Left ventricle myocardium inferior (tissue), 1 donor: ENCODE measurements at places on chromosomes 11 and 22. TPM values are rescaled to one million over a fixed set of nuclear protein-coding genes. Genes with fewer than 3 reads are reported as not detected.

IL17REL gene
- not detected for total RNA-seq

RAB36 gene
- total RNA-seq, result 0.47 TPM

RAG1 gene
- 1.6 TPM for total RNA-seq

WBP2NL gene
- total RNA-seq, result 0.22 TPM

- H3K4me3 ChIP-seq, result no peak overlapping the region
- DNase-seq, result no peak
- no peaks in the 10 kb centered on the region for H3K4me1 ChIP-seq
- H3K27ac ChIP-seq, result no peak overlapping the region
- no peaks in the 10 kb centered on the region for H3K36me3 ChIP-seq
These were observed 185.8 kb upstream of the RAG2 start for GRCh38 chr11:36783808-36784207.

DNA sequence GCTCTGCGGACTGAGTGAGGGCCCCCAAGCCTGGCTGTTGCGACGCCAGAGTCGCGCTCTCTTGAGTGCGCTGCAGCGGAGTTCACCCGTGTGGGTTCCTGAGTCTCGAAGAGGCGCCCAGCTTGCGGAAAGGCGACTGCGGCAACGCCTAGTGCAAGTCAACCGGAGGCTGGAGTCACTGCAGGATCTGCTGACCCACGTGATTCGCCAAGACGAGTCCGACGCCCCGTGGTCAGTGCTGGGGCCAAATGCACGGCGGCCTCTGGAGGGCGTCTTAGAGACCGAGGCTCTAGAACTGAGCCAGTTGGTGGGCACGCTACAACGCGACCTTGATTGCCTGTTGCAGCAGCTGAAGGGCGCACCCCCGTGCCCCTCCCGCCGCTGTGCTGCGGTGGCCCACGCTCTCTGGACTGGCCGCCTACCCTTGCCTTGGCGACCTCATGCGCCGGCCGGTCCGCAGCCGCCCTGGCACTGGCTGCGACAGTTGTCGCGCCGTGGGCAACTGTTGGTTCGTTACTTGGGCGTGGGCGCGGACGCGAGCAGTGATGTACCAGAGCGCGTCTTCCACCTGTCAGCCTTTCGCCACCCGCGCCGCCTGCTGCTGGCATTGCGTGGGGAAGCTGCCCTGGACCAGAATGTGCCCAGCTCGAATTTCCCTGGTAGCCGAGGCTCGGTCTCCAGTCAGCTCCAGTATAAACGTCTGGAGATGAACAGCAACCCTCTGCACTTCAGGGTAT is 32.6 kb downstream of the RRP8 start:
- no peak overlapping the region for H3K27ac ChIP-seq
- DNase-seq, result no peak
- H3K36me3 ChIP-seq, result no peaks in the 10 kb centered on the region
- H3K4me3 ChIP-seq, result peak overlapping the region; percentile 47

DNA sequence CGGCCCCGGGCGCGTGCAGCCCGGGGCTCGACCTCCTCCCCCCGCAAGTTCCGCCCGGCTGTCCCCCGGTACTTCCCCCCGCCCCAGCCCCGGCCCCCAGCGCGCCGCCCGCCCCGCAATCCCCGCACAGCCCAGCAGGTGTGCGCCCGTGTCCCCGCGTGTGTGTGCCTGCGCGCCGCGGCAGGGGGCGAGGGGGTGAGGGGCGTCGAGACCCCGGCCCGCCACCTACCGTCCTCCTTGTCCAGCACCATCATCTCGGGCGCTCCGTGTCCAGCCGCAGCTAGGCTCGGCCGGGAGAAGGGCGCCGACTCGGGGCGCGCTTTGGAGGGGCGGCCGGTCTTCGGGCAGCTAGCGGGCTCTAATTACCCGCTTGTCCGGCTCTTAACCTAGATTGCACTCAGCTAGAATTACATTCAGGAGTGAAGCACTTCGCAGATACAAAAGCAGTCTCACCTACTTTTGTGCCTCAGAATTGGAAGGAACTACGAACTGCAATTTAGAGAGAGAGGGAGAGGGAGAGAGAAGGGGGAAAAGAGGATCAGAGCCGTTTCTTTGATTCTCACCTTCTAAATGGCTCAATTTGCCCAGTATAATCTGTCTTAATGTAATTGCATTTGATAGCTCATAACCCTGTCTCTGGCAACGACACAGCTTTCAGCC is 439 bp downstream of the LMO1 start:
- H3K4me1 ChIP-seq, result peaks cover 35% of the 10 kb centered on the region
- peaks cover 85% of the 10 kb centered on the region for H3K27me3 ChIP-seq
- DNase-seq, result no peak
- H3K27ac ChIP-seq, result peak overlapping the region; percentile 27

DNA sequence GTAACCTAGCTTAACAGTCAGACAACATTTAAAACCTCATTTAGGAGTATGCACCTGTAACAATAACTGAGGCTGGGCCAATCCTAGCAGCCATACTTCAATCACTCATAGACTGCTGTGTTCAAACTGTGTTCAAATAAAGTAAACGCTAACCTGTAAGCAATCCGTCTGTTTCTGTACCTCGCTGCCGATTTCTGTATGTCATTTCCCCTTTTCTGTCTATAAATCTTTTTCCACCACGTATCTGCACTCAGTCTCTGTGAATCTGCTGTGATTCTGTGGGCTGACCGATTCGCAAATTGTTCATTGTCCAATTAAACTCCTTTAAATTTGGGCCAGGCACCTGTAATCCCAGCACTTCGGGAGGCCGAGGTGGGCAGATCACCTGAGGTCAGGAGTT is 12.3 kb downstream of the APOBEC3H start:
- H3K4me3 ChIP-seq, result no peak overlapping the region
- no peak overlapping the region for H3K27ac ChIP-seq
- H3K4me1 ChIP-seq, result no peaks in the 10 kb centered on the region
- no peaks in the 10 kb centered on the region for H3K36me3 ChIP-seq

DNA sequence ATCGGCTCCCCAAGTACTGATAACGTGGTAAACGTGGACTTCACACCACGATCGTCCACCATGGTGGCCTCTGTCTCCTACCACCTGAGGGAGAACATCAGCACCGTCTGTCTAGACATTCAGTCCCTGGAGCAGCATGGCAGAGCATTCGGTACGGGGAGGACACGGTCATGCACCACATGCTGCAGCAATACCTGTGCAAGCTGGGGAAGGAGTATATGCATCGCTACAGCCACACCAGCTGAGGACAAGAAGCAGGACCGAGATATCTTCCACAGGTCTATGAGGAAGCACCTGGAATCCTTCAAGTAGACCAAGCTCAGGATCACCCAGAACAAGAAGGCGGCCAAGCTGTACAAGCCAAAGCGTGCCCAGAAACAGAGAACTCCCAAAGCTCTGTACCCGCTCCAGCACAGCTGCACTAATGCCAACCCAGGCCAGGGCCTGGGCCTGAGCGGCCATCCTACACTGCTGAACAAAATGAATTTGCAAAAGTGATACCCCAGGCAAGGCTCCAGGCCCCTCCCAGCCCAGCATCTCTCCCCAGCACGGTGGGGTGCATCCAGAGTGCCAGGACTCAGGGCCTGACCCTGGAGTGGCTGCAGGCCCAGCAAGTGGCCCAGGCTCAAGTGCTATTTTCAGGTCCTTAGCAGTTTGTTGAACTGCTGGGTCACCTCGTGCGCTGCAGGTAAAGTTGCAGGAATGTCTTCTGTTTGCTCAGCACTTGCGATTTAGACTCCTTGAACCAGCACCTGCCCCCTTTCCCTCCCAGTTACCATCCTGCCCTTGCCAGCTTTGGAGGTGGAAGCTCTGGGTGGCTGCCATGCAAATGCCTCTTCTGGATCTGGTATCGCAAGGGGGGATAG is 119.3 kb upstream of the SERPIND1 start:
- no peak for DNase-seq
- no peak overlapping the region for H3K4me3 ChIP-seq
- H3K27me3 ChIP-seq, result peaks cover 5% of the 10 kb centered on the region
- no peaks in the 10 kb centered on the region for H3K4me1 ChIP-seq
- H3K27ac ChIP-seq, result no peak overlapping the region

GRCh38 chr22:46006379-46007002 is 29.5 kb upstream of the WNT7B start:
- H3K27me3 ChIP-seq, result no peaks in the 10 kb centered on the region
- H3K4me3 ChIP-seq, result peak overlapping the region; percentile 31
- H3K4me1 ChIP-seq, result peaks cover 71% of the 10 kb centered on the region
- DNase-seq, result peak; percentile 95

- no peak overlapping the region for H3K4me3 ChIP-seq
- peaks cover 43% of the 10 kb centered on the region for H3K27me3 ChIP-seq
- peaks cover 24% of the 10 kb centered on the region for H3K4me1 ChIP-seq
These were observed 112.8 kb downstream of the WNT7B start for GRCh38 chr22:45863981-45864751.

DNA sequence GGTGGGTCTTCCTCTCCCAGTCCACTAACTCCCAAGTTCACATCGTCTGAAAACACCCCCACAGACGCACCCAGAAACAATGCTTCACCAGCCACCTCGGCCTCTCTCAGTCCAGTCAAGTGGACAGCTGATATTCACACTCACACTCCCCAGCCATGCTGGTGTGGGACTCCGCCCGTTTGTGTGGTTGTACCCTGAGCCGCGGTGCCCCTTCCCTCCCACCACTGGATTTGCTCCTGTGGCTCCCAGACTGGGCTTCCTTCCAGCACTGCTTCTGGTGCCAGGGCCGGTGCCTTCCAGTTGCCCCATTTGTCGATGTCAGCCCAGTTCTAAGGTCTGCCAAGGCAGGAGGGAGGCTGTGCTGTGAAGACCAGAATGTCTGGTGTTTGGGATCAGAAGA is 37.9 kb upstream of the PLET1 start:
- no peak overlapping the region for H3K4me3 ChIP-seq
- H3K4me1 ChIP-seq, result peaks cover 58% of the 10 kb centered on the region
- no peaks in the 10 kb centered on the region for H3K27me3 ChIP-seq
- peak; percentile 62 for DNase-seq

DNA sequence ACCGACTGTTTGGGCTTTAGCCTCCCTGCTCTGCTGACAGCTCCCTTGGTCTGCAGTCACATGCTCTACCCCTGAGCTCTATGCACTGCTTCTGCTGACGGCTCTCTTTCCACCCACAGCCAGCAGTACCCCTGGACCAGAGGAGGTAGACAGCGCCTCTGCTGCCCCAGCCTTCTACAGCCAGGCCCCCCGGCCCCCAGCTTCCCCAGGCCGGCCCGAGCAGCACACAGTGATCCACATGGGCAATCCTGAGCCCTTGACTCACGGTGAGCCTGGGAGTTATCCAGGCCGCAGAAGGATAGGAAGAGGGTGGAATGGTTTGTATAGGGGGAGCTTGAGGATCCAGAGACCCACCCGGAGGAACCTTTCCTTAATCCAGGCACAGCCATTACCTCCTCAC is 2.8 kb downstream of the ZFPL1 start:
- DNase-seq, result no peak
- H3K36me3 ChIP-seq, result peaks cover 46% of the 10 kb centered on the region
- peaks cover 27% of the 10 kb centered on the region for H3K4me1 ChIP-seq
- no peaks in the 10 kb centered on the region for H3K27me3 ChIP-seq
- no peak overlapping the region for H3K27ac ChIP-seq

- H3K4me1 ChIP-seq, result peaks cover 64% of the 10 kb centered on the region
- no peak overlapping the region for H3K27ac ChIP-seq
- DNase-seq, result peak; percentile 21
- peak overlapping the region; percentile 67 for H3K4me3 ChIP-seq
These were observed 105.3 kb upstream of the HSD17B12 start for GRCh38 chr11:43574949-43575912.

GRCh38 chr11:120216426-120217102 is 5.7 kb downstream of the OAF start:
- H3K27ac ChIP-seq, result peak overlapping the region; percentile 88
- peak; percentile 15 for DNase-seq
- H3K4me1 ChIP-seq, result peaks cover 88% of the 10 kb centered on the region
- peaks cover under 1% of the 10 kb centered on the region for H3K36me3 ChIP-seq
- peaks cover 1% of the 10 kb centered on the region for H3K27me3 ChIP-seq
- peak overlapping the region; percentile 78 for H3K4me3 ChIP-seq

DNA sequence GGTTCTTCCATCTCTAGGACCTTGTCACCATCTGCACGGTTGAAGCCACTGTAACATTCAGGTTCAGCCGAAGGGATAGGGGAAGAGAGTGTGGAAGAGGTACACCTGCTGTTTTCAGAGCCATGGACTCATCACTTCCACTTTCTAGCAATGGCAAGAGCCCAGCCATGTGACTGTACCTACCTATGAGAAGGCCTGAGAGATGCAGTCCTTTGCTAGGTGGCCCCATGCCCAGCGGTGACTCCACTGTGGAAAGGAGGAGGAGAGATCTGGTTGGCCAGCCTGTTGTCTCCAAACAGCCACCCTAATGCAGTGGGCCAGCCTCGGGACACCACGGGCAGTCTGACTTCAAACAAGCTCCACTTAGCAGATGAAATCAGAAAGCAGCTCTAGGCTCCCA is 16.0 kb downstream of the RASD2 start:
- no peaks in the 10 kb centered on the region for H3K4me1 ChIP-seq
- H3K4me3 ChIP-seq, result no peak overlapping the region
- H3K36me3 ChIP-seq, result no peaks in the 10 kb centered on the region
- H3K27me3 ChIP-seq, result peaks cover 14% of the 10 kb centered on the region
- no peak for DNase-seq

- H3K27ac ChIP-seq, result no peak overlapping the region
- no peak overlapping the region for H3K4me3 ChIP-seq
- no peak for DNase-seq
- H3K4me1 ChIP-seq, result no peaks in the 10 kb centered on the region
- no peaks in the 10 kb centered on the region for H3K27me3 ChIP-seq
- H3K36me3 ChIP-seq, result no peaks in the 10 kb centered on the region
These were observed 9.0 kb upstream of the OR6M1 start for GRCh38 chr11:123815122-123815521.

DNA sequence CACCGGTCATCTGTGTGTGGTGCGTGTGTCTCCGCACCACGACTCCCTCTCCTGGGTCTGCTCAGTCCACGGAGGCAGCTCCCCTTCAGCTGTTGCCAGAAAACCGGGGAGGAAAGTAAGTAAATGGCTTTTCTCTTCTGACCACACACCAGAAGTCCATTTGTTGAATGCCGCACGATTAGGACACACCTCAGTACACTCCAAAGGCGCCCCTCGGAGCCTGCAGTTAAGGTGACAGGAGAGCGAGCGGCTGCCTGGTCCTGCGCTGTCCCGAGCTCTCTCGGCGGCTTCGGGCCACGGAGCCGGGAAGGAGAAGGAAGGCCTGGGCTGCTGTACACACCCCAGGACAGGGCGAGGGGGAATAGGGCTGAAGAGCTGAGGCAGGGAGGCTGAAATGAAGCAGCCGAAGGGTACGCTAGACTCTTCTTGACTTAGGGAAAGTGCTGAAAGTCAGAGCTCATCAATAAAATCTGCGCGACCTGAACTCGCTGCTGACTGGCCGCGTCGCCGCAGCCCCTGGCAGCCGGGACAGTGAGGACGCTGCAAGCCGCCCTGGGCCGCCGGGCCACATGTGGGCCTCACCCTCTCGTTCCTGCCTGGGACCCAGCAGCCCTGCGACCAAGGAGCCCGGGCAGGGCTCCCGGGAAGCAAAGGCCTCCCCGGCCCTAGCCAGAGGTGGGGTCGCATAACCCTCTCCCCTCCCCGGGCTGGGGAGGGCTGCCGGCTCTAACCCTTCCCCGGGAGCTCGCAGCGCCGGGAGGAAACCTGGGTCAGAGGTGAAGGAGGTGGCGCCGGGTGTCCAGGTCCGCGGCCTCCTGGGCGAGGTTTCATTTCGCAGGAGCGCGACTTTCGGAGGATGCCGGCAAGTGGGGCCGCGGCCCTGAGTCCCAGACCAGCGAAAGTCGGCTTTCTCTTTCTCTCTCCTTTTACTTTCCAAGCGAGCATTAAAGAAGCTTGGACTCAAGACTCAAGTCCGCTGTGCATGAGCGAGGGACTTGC is 1.6 kb upstream of the PAX6 start:
- no peak overlapping the region for H3K27ac ChIP-seq
- peaks cover 100% of the 10 kb centered on the region for H3K27me3 ChIP-seq
- no peak for DNase-seq
- no peaks in the 10 kb centered on the region for H3K36me3 ChIP-seq
